Fibroblast of skin of back (primary cell): ENCODE measurements at places on chromosomes 2 and 18.
A peak's percentile ranks its signal among the peaks of the same experiment; 100 is the strongest.

- no peak for DNase-seq
These were observed 18.7 kb downstream of the ITPRID2 start for GRCh38 chr2:181910028-181910831.

- no peak for DNase-seq
These were observed 417.5 kb downstream of the ZEB2 start for GRCh38 chr2:144102386-144102785.

DNA sequence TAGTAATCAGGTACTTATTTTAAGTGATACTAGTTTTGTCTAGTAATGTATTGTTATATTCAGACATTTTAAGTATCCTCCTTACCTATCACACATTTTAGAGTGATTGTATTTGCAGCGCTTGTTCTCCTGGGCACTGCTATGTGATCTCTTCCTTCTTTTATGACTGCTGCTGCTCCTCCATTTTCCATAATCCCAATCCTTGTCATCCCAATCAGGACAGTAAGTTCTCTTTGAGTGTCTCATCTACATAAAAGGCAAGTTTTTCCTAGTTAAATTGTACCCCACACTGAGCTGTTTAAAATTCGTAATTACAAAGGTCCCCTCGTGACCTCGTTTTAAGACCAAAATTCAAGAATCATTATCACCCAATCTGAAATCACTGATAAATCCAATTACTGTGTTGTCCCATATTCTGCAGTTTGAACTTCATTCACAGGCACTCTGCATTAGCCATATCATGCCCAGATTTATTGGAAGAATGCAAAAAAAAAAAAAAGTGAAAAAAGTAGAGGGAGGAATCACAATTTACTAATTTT is 2.8 kb downstream of the CLK1 start:
- no peak for DNase-seq

DNA sequence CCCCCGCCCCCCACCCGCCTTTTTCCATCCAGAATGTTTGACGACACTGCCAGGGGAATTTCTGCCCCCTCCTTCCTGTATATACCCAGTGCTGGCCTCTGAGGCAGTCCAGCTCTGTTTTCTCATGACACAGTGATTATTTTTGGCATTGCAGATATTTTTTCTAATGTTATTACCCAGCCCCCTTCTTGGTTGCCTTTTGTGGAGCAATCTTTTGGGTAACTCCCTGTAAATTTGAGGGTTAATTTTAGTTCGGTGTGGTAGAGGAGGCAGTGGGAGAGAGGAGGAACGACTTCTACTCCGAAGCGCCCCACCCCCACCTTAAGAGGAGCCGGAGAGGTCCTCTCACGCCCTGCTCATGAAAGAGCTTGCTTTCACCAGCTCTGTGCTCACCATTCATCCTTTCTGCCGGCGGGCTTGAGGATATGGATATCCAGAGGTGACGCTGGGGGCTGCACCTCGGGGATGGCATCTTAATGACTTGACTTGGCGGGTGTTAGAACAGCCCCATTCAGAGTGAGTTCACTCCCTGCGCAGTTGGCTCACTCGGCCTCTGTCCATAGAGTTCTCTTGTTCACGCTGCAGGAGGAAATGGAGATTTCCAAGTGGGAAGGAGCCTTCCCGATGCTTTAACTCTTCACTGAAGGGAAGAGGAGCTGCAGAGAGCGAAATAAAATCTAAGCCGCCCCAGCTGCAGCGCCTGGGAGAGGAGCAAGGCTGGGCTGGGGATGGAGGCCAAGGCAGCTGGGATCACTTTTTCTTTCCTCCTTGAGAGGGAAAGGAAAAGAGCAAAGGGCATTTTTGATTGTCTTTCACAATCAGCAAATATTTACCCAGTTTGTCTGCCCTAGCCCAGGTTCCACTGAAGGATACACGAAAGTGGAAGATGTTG is 38.4 kb downstream of the EPAS1 start:
- peak; percentile 92 for DNase-seq

GRCh38 chr18:68568364-68569155 is 146.3 kb downstream of the TMX3 start:
- DNase-seq: no peak

DNA sequence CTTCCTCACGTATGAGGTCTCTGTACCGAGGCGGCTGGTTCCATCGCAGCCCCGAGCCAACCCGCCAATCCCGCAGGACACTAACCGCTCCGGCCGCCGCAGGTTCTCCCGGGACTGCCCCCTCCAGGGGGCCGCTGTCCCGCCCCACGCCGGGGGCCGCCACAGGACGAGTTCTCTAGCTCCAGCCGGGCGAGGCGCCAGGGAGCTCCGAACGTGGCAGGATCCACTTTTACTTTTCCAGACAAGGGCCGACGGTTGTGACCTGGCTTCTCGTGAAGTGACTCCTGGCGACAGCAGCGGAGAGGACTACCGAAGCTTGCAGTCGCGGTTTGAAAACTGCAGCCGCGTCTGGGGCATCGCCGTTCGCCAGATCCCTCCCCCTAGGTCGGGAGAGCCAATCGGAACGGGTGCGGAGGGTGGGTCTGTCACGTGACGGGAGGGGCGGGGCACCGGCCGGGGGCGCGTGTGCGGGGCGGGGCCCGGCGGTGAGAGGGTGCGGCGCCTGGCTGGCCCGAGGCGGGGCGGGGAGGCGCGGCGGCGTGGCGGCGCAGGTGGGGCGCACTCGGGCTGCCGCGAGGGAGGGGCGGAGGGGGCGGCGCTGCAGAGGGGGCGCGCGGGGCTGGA is at the start of gene STK17B:
Gene STK17B, minus strand, starts transcription at position 331 of the 624 bp plus-strand sequence. CDS start 8,195 bp downstream, outside the sequence.
- DNase-seq: peak; percentile 93

GRCh38 chr2:231391981-231392380 is 3.5 kb upstream of the B3GNT7 start:
- no peak for DNase-seq

- no peak for DNase-seq
These were observed 225.2 kb upstream of the TANK start for GRCh38 chr2:160934991-160935390.

DNA sequence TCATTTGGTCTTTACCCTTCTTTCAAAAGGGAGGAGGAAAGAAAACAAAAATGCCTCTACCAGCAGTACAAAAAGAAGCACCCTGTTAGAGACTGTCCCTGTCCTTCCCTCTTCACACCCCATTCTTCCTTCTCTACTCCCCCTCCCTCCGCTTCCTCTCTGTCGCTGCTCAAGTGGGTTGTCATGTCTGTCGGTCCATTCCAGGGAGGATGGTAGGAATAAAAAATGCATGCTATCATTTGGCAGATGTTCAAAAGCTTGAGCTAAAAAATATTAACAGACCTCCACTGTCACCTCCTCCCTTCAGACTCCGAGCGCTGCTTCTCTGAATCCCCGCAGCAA is 482.0 kb downstream of the BCL11A start:
- DNase-seq: peak; percentile 13

DNA sequence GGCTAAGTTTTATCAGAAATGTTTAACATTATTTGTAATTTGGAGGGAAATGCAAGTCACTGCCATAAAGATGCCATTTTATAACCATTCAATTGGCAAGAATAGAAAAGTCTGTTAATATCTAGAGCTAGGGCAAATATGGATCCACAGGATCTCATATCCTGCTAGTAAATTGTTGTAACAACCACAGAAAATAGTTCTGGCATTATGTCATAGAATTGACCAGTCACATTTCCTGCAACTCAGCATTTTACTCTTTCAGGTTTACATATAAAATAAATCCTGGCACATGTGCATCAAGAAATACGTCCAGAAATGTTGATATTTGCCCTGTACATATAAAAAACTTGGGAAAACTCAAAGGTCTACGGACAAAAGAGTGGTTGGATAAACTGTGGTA is 32.9 kb downstream of the OSBPL6 start:
- DNase-seq: peak; percentile 58

GRCh38 chr2:36395866-36396265 is 40.3 kb downstream of the CRIM1 start:
- DNase-seq: peak; percentile 53

GRCh38 chr2:188478724-188479123 is 187.1 kb downstream of the GULP1 start:
- DNase-seq: no peak

DNA sequence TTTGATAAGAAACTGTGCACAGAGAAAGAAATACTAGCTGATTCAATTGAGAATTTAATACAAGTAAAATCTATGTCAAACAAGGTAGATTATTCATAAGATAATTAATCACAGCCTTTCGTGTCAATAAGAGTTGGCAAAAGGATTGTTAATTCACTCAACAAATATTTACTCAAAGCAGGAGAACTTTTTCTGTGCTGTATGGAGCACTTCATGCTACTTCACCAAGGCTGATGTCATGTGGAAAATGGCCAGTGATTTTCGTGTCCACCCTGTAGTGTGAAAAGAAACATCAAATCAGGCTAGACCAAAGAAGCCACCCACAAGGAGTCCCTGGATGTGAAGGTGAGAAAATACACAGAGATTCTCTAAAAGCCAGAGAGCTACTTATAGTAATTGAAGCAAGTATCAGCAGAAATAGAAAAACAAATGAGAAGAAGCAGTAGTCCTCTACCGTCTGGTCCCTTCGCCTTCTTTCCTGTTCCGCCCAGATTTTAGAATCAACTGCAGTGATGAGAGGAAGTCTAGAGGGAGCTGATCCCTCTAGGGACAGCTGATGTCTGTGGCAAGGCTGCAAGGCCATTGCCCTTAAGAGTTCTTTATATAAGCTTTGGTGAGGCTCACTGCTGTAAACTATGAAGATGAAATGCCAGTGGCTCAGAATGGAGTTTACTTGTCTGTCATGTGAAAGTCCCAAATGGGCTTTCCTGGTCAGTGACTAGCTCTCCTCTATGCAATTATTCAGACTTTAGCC is 201.3 kb upstream of the APCDD1 start:
- DNase-seq: no peak

- DNase-seq: peak; percentile 12
These were observed 24.9 kb downstream of the MYO7B start for GRCh38 chr2:127560201-127560930.

DNA sequence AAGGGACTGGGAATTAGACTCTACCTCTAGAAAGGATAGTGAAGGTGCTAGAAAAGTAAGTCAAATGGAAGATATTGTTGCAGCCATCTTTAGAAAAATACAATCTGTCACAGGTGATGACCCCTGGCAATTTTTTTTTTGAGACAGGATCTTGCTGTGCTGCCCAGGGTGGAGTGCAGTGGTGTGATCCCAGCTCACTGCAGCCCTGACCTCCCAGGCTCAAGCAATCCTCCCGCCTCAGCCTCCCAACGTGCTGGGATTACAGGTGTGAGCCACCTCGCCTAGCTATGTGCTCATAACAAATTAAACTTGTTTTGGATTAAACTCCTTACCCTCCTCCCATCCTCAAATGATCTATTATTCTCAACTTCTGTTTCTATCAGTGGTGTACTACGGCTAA is 3.8 kb upstream of the GIGYF2 start:
- no peak for DNase-seq

DNA sequence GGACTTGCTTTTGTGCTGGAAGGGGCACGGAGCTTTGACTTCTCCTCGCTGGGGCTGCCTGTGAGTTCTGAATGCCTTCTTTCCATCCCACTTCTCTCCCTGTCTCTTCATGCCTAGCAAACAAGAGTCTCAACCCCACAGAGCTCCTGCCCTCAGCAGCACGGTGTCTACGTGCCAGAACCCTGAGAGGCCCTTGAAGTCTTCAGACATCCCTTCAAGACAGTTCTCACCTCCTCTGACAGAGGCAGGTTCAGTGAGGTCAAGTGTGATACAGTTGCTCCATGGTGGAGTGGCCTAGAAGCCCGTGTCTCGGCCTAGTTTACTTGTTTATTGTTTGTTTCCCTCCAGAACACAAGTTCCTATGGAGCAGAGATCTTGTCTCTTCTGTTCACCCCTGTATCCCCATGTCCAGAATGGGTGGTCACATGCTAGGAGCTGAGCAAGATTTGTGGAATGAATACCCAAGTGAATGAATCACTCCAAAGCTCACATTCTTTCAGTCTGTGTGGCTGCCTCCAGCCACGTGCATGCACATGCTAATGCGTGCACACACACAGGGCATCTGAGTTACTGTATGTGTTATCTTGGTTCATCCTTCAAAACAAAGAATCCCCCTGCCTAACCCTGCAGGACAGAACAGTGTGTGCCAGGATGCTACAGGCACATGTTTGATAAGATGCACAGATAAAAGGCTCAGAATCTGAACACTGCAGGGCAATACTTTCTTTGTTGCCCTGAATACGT is 391.6 kb downstream of the NBAS start:
- peak; percentile 98 for DNase-seq

- DNase-seq: peak; percentile 44
These were observed 124.7 kb upstream of the ZNF516 start for GRCh38 chr18:76619621-76620315.

GRCh38 chr2:67996772-67997527 is 65.9 kb downstream of the C1D start:
- no peak for DNase-seq

DNA sequence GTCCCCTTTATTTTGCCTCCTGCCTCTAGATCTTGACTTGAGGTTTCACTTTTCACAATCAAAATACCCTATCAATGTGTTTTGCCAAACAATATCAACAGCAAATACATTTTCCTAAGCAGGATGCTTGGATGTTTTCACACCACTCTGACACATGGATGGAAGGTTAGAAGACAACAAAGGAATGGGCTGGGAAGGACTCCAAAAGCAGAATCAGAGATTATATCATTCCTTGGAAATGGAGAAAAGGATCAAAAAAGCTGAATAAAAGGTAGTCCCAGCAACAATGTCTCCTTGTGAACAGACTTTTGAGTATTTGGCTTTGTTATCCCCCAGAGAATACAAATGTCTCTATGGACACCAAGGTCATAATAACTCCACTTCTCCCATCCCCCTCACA is 170.8 kb downstream of the ETAA1 start:
- no peak for DNase-seq

GRCh38 chr18:9189491-9189890 is 52.9 kb downstream of the ANKRD12 start:
- no peak for DNase-seq

DNA sequence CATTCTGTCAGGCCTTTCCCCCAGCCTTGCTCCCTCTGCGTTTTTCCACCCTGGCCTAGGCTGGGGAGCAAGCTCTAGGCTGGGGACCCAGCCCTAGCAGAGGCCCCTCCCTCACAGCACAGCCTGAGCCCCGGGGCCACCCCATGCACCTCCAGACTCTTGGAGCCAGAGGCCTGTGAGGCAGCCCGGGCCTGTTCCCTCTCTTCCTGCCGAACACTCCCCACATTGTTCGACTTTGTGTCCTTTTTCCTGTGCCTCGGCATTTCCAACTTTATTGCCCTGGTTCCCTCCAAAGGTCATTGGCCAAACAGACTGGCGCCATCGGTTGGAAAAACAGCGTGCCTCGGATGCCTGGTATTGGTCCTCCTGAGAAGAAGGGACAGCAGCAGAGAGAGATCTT is 79.7 kb downstream of the HS1BP3 start:
- no peak for DNase-seq

DNA sequence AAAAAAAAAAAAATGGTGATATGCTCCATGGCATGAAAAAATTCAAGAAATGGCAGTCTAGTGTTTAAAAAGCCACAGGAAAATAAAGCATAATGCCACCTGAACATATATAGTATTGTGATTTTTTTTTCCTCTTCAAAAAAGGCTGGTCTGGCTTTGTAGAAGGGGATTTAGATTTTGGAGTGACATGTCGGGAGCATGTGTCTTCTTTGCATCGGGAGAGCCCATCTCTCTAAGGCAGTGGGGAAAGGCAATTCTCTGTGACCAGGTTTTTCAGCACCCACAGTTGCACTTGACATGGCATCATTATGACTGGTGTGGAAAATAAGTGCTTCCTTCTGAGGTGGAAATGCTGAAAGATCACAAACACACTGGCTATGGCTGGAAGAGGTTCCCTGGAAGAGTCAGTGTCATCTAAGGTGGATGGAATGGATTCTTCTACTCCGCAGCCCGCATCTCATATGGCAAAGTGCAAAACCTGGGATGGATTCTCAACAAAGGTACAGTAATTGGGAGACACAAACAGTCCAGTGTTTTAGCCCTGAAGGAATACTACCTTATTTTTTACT is 172.5 kb downstream of the AGAP1 start:
- peak; percentile 91 for DNase-seq

GRCh38 chr18:13500869-13501542 is 225.4 kb downstream of the FAM210A start:
- peak; percentile 77 for DNase-seq
